ENCODE measurements at places on chromosomes 7 and 10.

DNA sequence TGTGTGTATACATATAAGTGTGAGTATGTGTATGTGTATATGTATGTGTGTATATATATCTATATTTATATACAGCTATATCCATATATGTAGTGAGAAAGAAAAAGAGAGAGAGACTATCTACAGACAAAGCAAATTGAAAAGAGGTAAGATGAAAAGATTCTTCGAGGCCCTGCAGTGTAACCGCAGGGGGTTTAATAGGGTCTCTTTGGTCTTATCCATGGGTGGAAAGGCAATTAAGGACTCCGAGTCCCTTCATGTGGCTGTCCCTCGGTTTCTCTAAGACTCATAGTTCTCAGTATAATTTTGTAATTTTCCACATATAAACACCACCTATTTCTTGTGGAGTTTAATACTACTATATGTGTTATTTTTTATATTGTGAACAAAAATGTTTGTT is 50.6 kb upstream of the JAZF1 start:
- DNase-seq = no peak

DNA sequence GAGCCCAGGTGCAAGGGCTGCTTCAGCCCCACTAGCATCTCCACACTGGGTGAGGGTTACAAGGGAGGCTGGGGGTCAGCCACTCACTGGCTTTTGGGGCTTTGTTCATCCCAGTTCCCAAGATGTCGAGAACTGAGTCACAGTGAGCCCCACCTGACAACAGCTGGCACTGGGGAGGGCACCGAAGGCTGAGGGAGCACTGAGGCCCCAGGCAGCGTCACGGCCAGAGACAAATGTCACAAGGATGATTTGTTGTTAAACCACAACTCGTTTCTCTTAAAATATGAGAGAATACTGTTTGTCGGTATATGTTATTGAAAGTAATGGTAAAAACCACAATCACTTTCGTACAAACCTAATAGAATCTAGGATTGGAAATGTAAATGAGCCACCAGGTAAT is 219.9 kb downstream of the CELF2 start:
- DNase-seq = no peak

- no peak for DNase-seq
These were observed 548 bp upstream of the BNIP3 start for GRCh38 chr10:131982185-131982756.

GRCh38 chr10:128481152-128481840 is 355.1 kb upstream of the MKI67 start:
- DNase-seq = no peak

- DNase-seq = no peak
These were observed 51.5 kb downstream of the DOCK4 start for GRCh38 chr7:112154690-112155089.

- DNase-seq = no peak
These were observed 63.0 kb upstream of the SP4 start for GRCh38 chr7:21364801-21365271.

GRCh38 chr10:42942279-42942950 is 134.5 kb upstream of the RET start:
- no peak for DNase-seq

- peak; percentile 81 for DNase-seq
These were observed at the start of gene SPOCK2 for GRCh38 chr10:72087969-72088888. Gene SPOCK2 (minus strand): TSS chr10:72088551. CDS start chr10:72088328, 223 bp downstream.

- DNase-seq = no peak
These were observed 228.1 kb downstream of the KIF20B start for GRCh38 chr10:89929282-89930026.

DNA sequence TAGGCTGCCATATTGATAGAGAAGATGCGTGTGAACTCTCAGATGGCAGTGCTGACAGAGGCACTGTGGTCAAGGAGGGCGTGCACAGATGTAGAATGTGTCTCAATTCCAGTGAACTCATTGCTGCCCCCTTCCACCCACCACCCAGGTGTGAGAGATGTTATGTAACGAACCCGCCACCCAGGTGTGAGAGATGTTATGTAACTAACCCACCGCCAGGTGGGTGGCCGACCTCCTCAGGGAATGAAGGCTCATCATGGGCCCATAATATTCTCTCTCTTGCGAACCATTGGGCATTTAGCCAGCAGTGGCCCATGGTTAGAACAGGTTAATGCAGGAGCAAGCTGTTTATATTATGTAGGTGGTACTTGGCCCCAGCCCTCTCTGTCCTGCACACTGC is 140.4 kb upstream of the MTPN start:
- no peak for DNase-seq

DNA sequence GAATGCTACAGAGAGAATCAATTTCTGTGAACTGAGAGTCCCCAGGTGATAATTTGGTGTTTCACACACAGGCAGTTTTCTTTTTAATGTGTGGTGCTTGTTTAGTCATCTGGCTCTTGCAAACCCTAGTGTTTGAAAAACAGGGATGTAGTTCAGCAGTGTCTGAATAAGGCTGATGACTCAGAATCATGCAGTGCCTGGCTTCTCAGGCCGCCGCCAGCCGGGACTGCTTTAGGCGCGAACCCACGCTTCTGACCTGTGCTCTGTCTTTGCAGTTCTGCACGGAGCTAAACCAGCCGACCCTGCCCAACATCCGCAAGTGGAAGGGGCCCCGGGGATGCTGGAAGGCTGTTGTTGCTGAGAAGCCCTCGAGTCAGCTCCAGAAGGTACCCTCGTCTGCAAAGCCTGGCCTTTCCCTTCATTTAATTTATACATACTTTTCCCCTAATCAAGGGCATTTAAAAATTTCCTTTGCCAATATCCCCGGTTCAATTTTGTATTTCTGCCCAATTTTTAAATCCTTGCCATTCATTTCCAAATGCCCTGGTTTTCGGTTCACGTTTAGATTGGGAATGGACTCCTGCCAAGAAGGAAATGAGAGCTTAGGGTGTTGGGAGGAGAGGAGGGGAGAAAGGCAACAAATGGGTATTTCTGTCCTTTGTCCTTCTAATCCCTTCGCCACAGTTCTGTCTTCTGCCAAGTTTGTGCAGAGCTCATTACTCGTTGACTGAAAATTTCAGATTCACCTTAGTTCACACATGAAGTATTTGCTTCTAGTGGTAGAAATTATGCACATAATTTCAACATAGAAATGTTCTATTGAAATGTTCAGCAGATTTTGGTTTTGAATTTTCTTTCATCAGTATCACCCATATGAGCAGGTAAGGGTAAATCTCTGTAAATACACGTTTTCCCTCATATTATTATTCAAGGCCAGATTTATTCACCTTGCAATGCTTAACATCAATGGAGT is 108.5 kb upstream of the ANLN start:
- DNase-seq = no peak

GRCh38 chr10:34524369-34525091 is 290.6 kb downstream of the PARD3 start:
- DNase-seq = no peak

DNA sequence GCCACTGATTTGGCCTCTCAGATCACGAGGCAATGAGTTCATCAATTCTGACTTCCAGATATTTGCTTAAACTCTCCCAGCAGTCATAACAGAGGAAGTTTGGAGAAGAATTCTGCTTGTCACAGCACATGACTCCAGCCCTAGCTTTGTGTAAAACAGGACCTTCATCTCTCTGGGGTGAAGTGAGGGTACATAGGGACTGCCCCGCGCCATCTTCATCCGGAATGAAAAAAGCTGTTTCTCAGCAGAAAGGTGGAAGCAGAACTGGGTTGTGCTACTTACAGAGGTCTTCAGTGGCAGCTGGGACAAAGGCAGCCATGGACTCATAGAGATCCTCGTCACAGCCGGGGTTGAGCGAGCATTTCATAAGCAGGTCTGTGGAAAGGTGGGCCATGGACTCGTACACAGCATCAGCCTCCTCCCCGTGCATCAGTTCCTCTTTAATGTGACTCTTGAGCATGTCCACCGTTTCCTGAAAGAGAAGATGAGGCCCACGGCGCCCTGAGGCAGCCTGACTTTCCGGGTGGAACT is 58.4 kb upstream of the TM9SF3 start:
- no peak for DNase-seq

GRCh38 chr7:68279827-68280400 is 1283.3 kb downstream of the TYW1 start:
- DNase-seq = no peak

DNA sequence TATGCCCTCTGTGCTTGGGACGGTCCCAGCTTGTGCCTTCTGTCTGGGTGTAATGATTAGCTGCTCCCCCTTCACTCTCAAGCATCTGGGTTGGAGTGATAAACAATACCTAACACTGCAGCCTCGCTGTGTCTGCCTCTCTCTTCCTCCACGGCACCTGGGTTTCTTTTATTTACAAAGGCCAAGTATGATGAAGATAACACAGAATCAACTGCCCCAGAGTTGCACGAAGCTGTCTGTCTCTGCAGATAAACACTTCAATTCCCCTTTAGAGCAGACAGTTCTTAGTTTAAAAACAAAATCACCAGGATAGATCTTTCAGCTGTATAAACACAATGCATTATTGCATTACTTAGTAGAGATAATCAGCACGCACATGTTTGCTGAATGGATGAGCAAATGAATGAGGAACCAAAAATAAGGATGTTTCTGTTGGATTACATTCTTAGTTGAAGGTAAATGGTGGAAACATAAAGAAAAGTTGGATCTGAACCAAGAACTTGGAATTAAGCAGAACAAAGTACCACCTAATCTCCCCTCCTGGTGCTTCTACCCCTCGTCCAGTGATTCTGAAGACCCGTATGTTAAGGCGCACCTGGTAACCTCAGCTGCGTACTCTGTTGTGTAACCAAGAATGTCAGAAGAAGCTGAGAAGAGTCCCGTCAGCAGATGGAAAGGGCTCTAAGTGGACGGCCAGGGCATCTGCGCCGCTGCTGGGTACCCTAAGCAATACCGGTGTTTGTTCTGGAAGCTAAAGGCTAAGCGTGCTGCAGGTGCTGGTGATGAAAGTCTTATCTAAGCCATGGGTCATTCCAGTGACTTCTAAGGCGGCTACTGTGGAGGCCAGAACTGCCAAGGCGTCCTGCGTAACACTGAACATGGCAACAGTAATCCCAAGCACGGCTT is 26.6 kb downstream of the INSIG1 start:
- DNase-seq = no peak

DNA sequence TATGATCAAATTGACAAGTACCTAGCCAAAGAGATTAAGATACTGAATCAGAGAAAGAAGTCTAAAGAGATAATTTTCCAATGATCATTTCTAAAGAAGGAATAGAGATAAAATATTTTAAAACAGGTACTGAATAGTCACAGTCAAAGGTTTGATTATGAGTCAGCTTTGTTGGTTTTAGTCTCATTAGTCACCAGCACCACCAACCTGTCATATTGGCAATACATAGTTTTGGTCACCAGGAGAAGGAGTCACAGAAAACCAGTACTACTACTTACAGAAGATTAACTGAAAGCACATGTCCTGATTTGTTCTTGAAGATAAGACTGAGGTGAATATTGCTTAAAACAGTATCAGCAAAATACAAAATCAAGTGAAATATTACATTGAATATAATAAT is 34.6 kb downstream of the ZEB1 start:
- DNase-seq = peak; percentile 13

GRCh38 chr7:90736968-90737939 is 141.1 kb downstream of the CDK14 start:
- no peak for DNase-seq

DNA sequence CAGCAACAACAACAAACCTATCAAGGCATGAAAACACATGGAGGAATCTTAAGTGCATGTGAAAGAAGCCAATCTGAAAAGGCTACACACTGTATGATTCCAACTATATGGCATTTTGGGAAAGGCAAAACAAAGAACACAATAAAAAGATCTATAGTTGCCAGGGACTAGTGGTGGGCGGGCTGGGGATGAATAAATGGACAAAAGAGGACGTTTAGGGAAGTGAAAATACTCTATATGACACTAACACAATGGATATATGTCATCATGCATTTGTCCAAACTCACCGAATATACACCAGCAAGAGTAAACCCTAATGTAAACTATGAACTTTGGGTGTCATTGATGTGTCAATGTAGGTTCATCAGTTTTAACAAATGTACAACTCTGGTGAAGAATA is 89.1 kb downstream of the SEMA3E start:
- DNase-seq = no peak

GRCh38 chr7:154892459-154892858 is 110.5 kb downstream of the PAXIP1 start:
- DNase-seq = no peak

GRCh38 chr10:66925896-66926715 is at the start of gene LRRTM3:
Gene LRRTM3 (plus strand): TSS chr10:66926036.
- DNase-seq = peak; percentile 22

GRCh38 chr10:20276127-20276979 is 460.1 kb downstream of the PLXDC2 start:
- DNase-seq = no peak

DNA sequence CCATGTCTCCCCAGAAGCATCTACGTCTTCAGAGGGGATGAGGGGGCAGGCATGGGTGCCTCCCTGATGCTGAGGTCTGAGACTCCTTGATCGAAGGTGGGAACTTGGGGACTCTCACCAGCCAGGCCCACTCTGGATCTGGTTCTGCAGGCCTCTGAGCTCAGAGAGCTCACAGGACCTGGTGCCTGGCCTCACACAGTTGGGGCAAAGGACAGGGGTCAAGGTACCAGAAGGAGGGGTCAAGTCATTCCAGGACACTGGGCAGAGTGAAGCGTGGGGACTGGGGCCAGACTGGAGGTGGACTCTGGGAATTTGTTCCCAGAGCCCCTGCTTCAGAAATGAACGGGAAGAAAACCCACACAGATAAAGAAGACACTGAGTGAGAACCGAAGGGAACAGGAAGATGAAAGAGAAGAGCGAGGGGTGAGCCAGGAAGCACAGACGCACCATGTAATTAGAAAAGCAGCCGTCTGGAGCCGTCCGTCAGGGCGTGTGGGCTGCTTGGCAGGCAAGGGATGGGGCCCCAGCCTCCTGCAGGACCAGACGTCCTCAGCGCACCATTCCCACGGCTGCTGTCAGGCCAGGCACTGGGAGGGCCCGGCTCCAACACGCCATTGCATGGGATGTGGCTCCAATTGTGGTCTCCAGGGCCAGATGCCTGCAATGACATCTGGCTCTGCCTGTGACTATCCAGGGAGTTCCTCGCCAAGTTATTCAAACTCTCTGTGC is 47.7 kb downstream of the ZCCHC24 start:
- no peak for DNase-seq

- DNase-seq = no peak
These were observed 52.0 kb downstream of the REEP3 start for GRCh38 chr10:63573068-63573697.

DNA sequence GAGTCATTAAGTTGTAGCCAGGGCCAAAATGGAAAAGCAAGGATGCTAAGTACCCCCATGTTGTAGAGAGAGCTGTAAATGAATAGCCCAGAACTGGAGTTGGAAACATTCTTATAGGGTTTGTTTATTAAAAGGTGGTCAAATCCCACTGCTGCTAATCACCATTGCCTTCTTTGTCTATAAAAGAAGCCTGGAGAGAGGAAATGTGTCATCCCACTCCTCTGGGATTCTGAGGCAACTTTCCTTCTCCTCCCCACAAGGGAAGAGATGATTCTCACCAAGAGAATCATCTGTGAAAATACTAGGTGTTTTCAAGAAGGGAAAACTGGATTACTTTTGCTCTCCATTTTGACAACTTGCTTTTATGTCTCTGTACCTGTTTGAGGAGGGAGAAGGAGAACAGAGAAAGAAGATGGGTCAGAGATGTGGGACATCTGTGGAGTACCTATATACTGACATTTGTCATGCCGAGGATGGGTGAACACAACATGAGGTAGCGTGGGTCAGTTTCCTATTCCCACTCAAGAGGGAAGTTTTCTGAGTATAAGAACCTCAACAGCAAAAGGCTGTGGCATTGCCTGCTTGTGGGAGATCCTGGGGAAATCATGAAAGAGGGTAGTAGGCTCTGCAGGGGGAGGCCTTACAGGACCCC is 262.2 kb downstream of the KIF20B start:
- DNase-seq = no peak

GRCh38 chr10:129675027-129675769 is 208.2 kb downstream of the MGMT start:
- no peak for DNase-seq

- no peak for DNase-seq
These were observed 54.5 kb downstream of the ELMO1 start for GRCh38 chr7:37394158-37394557.

Measured in activated CD4-positive, alpha-beta T cell treated with anti-CD3 and anti-CD28 coated beads, Interleukin-2, amount 10 ng/mL, durations not matched to agents 7 days and 5 days (primary cell).